ENCODE measurements at places on chromosomes 2 and 18.

- no peak for DNase-seq
These were observed 24.2 kb downstream of the ADI1 start for GRCh38 chr2:3494984-3495666.

GRCh38 chr2:52976143-52976949 is 791.3 kb upstream of the CHAC2 start:
- no peak for DNase-seq

DNA sequence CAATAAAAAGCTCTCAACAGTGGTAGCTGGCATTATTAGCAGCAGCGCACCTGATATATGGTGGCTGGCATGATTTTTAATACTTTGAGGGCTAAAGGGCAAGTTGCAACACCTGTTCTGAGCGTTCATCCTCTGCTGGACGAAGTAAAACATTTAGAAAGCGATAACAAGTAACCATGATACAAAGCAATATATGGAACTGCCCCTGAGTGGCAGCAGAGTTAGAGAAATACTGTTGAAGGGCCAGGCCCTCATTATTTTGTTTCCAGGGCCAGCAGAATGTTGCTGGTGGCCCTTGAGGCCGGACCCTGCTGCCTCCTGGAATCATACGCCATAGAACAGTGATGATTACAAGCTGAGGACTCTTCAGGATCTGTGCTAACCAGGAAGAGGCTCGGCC is 47.8 kb downstream of the ARHGEF4 start:
- no peak for DNase-seq

GRCh38 chr2:199743415-199744120 is 107.4 kb downstream of the FTCDNL1 start:
- no peak for DNase-seq

All from chondrocyte (in vitro differentiated cells).